Suppressor macrophage treated with lipopolysaccharide for 1 hour (primary cell): ENCODE measurements at places on chromosomes 7 and 10.

GRCh38 chr7:94970085-94970576 is 62.7 kb downstream of the PPP1R9A start:
- no peak for DNase-seq

DNA sequence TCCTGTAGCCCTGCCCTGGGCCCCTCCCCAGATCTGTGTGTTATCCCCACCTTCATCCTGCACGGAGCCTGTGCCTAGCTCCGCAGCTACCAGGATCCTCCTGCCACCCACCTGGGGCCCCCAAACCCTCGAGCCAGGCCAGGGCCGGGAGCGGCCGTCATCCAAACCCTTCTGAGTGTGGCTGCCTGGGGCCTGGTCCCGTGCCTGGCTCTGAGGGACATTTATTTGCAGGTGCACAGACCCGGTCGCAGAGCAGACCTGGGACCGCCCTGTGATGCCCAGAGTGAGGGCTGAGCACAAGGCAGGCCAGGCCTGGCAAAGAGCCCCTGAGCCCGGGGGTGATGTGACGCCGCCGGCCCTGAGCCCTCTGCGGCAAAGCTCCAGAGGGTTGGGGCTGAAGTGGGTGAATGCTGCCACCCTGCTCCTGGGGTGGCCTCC is 27.4 kb upstream of the INPP5A start:
- no peak for DNase-seq

- no peak for DNase-seq
Measured at GRCh38 chr7:46009211-46009610, 88.1 kb upstream of the IGFBP3 start.

GRCh38 chr7:142481548-142481947 is 223.7 kb upstream of the PRSS58 start:
- no peak for DNase-seq

DNA sequence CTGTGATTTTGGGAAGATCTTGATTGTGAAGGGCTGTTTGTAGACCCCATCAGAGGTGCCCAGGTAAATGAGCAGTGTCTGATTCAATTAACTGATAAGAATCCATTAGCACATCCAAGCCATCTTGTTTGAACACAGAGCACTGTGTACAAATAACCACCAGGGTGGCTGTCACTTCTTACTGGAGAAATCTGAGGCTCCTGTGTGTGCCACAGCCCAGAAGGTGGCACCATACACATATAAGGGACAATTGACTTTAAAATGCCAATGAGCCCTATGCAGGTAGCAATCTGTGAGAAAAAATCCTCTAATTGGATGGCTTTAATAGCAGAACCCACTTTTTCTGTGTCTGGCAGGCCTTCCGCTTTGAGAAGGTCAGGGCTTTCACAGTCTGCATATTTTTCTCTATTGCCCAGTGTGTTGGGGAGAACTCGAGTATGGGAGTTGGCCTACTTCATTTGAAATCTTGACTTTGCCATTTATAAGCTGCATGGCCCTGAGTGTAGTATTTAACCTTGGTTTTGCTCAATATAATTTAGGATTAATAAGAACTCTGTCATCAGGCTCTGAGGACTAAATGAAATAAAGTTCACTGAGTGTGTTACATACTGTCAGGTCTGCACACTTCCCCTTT is 517.4 kb downstream of the CCSER2 start:
- DNase-seq = no peak

DNA sequence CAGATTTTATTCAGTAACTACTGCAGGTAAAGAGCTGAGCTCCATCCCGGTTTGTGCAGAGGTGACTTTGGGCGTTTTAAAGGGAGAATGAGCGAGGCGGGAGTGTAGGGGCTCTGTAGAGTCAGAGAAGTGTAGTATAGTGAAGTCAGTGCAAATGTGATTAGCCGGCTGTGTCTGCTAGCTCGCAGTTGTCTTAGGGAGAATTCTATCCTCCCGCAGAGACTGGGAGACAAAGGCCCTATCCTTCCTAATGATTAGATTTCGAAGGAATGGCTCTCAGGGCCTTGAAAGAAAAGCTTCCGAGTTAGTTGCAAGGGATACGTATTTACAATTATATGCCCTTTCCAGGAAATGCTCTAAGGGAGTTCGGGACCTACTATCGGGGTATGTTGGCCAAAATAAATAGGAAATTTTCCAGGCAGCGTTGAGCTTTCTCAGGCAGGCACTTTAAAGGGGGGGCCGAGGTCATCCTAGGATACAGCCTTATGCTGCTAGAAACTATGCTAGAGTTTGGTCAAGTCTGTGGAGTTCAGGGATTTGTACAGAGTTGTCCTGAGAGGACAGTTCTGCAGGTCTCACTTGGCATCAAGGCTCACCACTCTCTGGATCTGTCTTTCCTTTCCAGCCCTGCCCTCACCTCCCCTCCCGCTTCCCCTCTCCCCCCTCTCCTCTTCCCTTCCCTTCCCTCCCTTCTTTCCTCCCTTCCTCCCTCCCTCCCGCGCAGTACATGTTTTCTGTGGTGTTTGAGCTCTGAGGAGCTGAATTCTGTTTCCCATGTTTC is 825 bp downstream of the MRPL32 start:
- DNase-seq = peak; percentile 26
